Activated CD4-positive, alpha-beta T cell treated with anti-CD3 and anti-CD28 coated beads for 1 hour (primary cell): ENCODE measurements at places on chromosomes 6 and 20.

- DNase-seq, result no peak
Observed at GRCh38 chr6:123550052-123550617, 86.6 kb downstream of the TRDN start.

DNA sequence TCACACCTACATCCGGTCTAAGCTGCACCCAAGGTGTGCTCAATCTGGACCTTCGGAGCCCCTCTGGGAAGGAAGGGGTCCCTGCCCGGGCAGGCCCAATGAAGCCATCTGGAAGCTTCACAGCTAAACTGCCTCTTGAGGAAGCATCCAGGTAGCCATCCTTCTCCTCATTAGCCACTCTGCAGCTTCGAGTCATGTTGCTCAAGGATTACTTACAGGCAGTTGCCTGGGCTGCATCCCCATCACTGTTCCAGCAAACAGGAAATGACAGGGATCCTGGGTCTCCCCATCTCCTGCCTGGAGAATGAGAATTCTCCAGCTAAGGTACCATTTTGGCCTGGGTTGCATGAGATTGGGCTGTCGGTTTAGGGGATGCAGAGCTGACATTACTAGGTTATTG lies 91.7 kb downstream of the ERMARD start:
- DNase-seq, result no peak

GRCh38 chr20:32509639-32510066 lies 75.5 kb downstream of the NOL4L start:
- peak; percentile 40 for DNase-seq

GRCh38 chr6:38481851-38482250 lies 157.9 kb downstream of the BTBD9 start:
- DNase-seq, result no peak

DNA sequence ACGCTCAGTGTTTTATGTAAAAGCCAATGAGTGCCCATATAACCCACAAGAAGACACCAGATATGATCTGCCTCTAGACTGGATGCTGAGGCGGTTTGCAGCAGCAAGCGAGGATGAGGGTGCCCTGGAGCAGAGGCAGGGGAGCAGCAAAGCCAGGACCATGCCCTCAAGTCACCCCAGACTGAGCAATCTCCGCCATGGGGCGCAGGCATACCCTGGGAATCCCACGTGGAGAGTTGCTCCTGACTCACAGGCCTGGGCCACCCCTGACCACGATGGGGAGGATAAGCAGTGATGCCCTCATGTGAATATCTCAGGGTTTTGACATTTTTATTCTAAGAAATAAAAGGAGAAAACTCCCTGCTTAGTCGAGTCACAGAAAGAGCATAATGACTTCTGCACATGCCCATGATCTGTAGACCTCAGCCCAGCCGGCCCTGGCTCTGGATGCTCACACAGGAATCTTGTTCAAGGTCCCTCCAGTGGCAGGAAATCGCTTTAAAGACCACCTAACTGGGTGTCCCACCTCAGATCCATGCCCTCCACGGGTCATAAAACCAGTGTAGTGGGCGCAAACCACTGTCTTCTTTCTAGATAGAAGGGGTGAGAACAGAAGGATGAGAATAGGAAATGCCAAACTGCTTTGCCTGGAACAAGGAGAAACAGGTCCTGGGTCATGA lies 138.3 kb upstream of the SNX9 start:
- no peak for DNase-seq

- DNase-seq, result no peak
Observed at GRCh38 chr20:1900321-1900801, 5.2 kb downstream of the SIRPA start.

DNA sequence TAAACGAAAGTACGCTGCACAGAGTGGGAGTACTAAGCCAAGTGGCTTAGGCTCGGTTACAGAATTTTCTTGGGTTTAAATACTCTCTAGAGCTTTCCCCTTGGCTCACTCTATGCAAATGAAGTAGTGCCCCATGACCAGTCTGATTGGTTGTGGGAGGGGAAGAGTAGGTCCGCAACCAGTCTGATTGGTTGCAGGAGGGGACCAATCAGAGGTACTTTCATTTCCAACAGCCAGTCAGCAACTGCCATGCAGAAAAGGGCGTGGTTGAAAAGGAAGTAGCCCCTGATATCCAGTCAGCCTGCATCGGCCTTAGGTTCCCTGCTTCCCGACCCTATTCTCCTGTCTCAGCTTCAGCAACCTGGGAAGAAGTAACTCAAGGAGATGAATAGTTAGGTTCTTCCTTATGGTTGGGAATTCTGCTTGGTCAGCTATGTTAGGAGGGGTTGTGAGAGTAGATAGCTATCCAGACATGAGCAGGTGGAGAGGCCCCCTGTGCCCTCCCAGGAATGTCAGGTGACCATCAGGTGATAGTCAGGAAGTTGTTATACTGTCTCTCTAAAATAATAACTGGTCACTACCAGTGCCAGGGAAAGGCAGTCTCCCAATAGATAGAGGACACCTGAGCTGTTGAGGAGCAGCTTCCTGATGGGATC lies 57.4 kb downstream of the FARS2 start:
- DNase-seq, result no peak

GRCh38 chr6:73497915-73498314 lies 22.9 kb downstream of the EEF1A1 start:
- DNase-seq, result no peak

GRCh38 chr20:17849901-17850683 lies 118.5 kb downstream of the SNX5 start:
- no peak for DNase-seq

GRCh38 chr6:149168968-149169367 lies 148.5 kb upstream of the TAB2 start:
- DNase-seq, result no peak

DNA sequence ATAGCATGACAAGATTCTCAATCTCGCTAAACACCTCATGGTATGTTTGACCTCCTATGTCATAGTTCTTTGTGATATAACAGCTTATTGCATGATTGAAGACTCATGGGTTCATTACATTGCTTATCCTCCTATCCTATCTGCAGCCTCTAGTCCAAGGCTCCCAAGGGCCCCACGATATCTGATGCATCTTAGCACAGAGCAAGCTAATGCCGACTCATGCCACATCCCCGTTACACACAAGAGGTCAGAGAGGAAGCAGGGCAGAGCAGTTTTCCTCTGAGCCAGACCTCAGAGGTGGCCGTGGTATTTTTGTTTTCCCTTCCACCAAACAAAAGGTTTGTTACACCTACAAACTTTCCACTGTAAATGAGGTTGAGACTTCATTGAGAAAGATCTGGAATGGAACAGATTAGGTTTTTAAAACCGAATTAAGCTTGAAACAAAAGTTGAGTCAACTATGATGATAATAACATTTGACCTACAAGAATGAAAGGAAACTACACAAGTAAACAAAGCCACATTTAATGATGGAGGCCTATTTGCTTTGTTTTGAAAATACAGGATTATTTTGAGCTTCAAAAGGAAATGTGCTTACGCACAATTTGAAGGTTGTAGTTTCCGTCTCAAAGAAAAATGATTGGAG lies 133.9 kb upstream of the MYLIP start:
- no peak for DNase-seq

- DNase-seq, result no peak
Observed at GRCh38 chr6:25138934-25139415, 140.2 kb upstream of the CARMIL1 start.

DNA sequence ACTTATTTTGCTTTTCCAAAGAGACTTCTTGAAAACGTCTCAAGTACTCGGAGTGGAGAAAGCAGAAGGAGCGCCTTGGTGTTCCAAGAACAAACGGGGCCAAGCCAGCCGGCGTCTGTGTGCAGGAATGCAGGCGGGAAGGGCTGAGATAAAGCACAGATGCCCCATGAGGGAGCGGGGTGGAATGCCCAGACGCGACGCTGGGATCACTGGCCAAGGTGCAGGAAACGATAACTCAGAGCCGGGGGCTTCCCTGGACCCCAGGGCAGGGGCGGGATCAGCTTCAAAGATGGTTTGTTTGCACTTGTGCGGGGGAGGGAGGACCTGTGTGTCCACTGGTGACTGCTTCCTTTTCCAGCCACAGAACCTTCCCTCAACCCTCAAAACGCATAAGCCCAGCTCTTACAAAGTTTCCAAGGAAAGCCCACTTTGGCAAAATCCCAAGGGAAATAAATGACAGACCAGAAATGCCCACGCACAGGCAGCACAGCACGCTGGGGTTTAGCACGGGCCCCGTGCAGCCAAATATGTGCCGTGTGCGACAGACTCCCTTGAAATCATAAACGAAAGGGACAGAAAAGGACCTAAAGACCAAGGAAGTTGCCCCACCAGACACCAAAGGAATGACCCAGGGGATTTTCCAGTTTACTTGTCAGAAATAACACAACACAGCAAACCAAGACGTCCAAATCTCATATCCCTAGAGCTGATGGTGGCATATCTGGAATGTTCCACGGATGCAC lies 113.9 kb downstream of the NFATC2 start:
- no peak for DNase-seq

GRCh38 chr20:4730780-4731179 lies 9.1 kb downstream of the PRND start:
- no peak for DNase-seq

GRCh38 chr20:35341366-35342028 lies 49.3 kb upstream of the FAM83C start:
- no peak for DNase-seq

DNA sequence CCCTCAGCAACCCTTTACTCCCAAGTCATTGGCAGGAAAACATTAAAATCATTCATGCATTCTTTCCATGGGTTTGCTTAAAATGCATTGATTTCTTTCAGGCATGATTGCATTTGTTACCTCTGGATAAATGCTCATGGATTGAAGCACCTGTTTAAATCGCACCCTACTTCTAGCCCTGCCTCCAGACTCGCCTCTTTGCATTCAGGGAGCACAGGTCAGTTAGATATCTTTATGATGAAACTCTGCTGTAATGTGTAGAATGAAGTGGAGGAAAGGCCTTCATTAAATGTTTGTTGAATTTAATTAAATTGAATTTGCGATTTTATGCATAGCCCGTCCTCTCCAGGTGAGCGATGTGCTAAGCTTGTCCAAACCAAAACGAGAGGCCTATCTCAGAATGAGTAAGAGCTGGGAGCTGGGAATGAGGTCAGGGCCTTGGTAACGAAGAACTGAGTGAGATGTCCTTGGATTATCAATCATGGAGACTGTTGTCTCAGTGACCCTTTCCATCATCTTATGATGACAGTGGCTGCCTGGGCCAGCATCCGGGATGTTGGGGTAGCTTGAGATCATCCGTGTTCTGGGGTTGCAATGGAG lies 210.1 kb downstream of the SYNDIG1 start:
- no peak for DNase-seq

DNA sequence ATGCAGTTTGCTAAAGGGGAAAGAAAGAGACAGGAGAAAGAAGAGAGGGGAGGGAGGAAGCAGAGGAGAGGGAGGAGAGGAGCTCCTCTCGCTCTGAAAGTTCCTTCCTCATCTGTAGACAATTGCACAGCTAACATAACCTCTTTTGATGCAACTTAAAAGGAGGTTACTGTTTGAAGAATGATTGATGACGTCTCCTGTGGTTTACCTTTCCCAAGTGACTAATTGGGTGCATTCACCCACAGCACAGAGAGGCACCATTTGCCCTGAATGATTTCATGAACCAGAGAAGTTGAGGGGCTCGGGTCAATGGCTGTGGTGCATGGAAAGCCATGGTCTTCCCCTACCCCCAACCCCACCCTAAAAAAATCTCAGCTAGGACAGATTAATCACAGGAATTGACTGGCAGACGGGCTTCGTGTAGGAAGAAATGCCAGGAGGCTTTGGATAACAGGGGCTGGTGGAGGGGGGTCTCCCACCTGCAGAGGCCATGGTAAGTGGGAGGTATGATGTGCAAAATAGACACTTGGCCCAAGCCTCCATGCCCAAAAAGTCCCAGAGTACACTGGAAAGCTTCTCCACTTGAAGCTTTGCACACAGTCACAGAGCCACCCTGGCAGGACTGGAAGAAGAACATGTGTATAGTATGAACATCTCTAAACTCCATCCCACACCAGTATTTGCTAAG lies 213.7 kb downstream of the ANKRD60 start:
- no peak for DNase-seq

- DNase-seq, result no peak
Observed at GRCh38 chr20:40232273-40232672, 456.8 kb downstream of the MAFB start.

- no peak for DNase-seq
Observed at GRCh38 chr20:57556980-57557274, 4.0 kb upstream of the PCK1 start.
